AG09309 (cell line): ENCODE measurements at places on chromosomes 4 and X.
A peak's percentile ranks its signal among the peaks of the same experiment; 100 is the strongest.

DNA sequence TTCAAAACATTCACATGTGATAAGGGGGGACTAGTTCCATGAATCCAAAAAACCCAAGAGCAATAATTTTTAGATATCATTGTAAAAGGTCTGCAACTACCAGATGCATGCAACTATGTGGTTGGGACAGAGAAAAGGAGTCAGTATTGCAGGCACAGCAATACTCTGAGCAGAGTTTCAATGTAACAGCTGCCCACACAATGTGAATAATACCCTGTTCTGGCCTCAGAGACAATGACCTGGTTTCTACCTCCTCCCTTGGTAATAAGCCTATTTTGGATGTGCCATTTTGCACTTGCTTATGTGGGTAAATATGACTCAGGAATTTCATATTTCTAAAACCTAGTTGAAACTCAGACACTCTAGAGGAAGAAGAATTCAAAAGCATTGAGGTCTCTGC lies 194.8 kb upstream of the RASGEF1B start:
- no peak for DNase-seq

GRCh38 chrX:110041980-110042379 lies 39.1 kb downstream of the TMEM164 start:
- DNase-seq = no peak

- no peak for DNase-seq
Observed at GRCh38 chr4:85102606-85103005, 136.1 kb upstream of the WDFY3 start.

- DNase-seq = no peak
Observed at GRCh38 chrX:133390676-133391075, 24.6 kb downstream of the GPC4 start.

DNA sequence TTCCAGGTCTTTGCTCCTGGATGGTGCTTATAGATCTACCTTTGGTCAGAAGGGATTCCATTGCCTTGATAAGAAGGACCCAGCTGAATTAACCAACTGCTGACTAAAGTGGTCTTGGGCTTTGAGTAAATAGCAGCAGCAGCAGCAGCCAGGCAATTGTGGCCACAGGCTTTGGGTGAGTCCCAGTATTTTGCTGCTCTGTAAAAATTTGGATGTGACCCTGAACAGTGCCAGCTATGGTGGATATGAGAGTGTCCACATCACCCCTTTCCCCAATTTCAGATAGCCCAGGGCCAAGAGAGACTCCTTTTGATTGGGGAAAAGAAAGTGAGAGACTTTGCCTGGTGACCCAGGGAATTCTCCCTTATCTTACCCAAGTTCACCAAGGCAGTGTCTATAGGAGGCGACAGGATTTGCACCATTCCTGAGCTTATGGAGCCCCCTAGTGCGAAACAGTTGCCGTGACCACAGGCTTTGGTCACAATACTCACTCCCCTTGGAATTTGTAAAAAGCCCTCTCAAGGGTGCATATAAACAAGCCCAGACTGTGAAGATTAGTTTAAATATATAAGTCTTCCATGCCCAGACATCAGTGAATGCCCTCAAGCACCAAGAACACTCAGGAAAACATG lies 518.0 kb downstream of the TMA16 start:
- DNase-seq = no peak

GRCh38 chr4:98641376-98641775 lies 17.0 kb downstream of the TSPAN5 start:
- no peak for DNase-seq

GRCh38 chr4:56246233-56246610 lies 141.1 kb downstream of the AASDH start:
- no peak for DNase-seq

DNA sequence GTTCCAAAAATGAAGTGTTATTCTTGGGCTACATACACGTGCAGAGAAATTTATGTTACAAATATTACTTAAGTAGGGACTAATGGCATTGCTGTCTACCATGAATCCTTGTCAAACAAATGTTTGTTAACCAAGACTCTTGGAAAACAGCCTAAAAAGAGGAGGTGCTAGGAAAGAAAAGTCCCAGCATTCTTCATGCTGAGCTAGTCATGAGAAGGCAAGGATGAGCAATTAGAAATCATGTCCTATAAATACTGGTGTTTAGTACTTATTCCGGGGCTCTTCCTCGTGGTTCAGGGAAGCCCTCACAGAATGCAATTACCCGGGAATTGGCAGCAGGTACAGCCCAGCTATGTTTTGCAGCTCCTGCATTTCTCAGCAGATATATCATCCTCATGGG lies 378.1 kb upstream of the FTHL17 start:
- DNase-seq = peak; percentile 16

DNA sequence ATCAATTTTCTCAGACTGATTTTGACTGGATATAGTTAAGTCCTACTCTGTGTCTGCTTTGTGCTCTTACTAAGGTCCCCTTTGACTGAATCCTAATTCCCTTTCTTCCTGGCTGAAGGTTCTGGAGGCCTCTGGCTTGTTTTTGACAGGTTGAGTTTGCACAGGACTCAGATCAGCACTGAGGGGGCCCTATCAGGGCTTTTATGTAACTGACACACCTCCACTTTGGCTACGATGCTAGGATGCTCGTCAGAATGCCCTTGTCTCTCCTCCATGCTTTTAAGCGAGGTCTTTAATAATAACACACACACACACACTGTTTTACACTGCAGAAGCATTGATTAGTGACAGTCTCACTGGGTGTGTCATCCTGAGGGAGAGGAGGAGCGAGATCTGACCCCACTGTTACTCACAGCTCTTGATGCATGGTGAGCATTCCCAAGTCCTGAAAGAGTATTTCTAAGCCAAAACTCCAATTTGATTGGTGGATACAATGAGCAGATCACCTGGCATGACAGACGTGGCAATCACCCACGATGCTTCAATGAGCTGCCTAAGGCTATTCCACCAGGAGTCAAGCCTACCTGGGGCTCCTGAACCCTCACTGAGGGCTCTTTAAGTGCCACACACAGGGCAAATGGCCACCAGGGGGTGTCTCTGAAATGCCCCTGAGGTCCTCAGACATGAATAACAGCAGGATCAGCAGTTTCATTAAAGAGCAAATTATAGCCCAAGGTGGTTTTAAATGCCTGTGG lies 130.4 kb upstream of the CPEB2 start:
- no peak for DNase-seq

GRCh38 chr4:19025031-19025430 lies 1003.5 kb upstream of the LCORL start:
- DNase-seq = no peak

GRCh38 chr4:27684610-27685011 lies 824.0 kb downstream of the STIM2 start:
- DNase-seq = no peak

- DNase-seq = no peak
Observed at GRCh38 chr4:39363773-39364393, 2.3 kb downstream of the RFC1 start.

DNA sequence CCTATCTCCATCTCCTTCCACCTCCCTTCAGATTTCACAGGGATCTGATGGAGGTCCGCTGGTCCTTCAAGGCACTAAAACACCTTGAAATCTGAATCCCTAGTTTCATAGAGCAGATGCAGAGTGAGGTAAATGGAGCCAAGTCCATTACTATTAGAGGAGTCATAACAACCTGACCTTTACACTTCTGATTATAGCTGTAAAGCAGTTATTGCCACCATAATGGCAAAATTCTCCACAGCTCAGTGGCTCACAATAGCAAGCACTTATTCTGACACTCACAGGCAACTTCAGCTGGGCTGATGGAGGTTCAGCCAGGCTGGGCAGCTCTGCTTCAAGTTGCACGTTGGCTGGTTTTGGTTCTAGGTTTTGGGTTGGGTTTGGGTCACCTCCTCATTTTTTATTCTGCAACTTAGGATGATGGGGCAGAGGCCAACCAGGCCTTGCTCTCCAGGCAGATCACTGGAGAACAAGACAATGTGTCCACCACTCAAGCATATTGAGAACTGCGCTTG lies 51.4 kb upstream of the LRAT start:
- no peak for DNase-seq

- peak; percentile 76 for DNase-seq
Observed at GRCh38 chr4:150211799-150212445, 133.7 kb downstream of the DCLK2 start.

GRCh38 chrX:11059933-11060332 lies 51.2 kb upstream of the HCCS start:
- no peak for DNase-seq

- DNase-seq = no peak
Observed at GRCh38 chr4:22498866-22499265, 17.0 kb downstream of the ADGRA3 start.

GRCh38 chr4:124173912-124174311 lies 538.6 kb downstream of the ANKRD50 start:
- DNase-seq = no peak

GRCh38 chrX:31656013-31656412 lies 584.2 kb upstream of the FTHL17 start:
- peak; percentile 16 for DNase-seq

- peak; percentile 51 for DNase-seq
Observed at GRCh38 chr4:106444557-106444956, 76.0 kb upstream of the GIMD1 start.

DNA sequence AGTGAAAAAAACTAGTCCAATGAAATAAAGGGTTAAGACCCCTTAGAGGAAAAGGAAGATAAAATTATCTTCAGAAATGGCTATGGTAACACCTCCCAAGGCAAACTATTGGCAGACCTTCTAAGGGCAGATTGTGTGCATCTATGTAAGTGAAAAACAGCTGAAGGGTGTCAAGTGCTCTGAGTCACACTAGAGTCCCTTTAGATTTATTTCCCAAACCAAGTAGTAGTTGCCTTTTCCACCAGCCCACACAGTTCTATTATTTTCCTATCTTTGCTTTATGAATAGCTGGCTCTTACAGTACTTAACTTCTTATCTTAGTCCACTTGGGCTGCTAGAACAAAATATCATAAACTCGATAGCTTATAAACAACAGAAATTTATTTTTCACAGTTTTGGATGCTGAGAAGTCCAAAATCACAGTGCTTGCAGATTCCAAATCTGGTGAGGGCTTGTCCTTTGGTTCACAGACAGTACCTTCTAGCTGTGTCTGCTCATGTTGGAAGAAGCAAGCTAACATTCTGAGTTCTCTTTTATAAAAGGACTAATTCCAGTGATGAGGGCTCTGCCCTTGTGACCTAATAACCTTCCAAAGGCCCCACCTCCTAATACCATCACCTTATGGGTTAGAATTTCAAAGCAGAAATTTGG lies 143.6 kb downstream of the GRID2 start:
- DNase-seq = no peak

- DNase-seq = no peak
Observed at GRCh38 chr4:112520598-112521122, 4.7 kb upstream of the NEUROG2 start.

GRCh38 chr4:128483816-128484215 lies 196.2 kb upstream of the PGRMC2 start:
- peak; percentile 21 for DNase-seq

DNA sequence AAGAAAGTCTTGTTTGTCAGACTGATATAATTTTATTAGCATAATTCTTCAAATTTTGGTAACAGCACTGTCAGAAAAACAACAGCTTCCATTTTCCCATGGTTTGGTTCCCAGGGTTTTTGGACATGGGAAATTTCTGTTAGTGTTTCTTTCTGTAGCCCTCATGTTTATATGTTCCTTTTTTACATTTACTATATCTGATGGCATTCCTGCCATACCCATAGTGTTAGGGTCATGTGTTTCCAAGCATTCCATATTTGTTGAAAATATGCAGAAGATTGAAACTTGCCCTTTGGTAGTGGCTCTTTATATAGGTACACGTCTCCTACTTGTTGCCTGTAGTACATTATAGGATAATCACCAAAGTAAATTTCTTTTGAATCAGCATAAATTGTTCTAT lies 65.8 kb downstream of the PDLIM5 start:
- DNase-seq = no peak

GRCh38 chrX:154525606-154526490 lies 9.8 kb upstream of the FAM3A start:
- DNase-seq = no peak

DNA sequence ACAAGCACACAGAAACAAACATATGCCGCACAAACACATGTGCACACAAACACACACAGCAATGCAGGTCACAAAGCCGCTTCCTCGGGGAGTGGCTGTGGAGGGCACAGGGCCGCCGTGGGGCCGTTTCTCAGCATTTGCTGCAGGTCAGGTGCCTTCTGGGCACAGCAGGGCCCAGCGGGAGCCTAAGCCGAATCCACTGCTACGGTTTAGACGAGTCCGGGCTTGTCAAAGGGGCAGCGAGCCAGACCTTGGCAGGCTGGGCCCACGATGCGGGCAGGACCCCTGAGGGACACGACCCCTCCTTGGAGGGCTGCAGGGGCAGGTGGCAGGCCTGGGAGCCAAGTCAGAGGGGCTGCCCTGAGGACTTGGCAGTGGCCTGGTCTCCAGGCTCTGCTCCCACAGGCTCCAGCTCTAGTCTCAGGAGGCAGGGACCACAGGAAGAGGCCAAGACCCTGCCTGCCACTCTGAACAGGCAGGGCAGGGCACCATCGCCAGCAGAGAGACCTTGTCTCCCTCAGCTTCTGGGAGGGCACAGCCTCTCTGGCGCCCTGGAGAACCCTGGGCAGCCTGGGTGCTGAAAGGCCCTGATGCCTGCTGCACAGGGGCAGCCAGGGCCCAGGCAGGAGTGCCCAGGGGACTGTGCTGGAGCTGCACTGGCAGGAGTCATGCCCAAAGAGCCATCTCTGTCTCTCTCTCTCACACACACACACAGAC lies 5.5 kb upstream of the ATP2B3 start:
- no peak for DNase-seq

GRCh38 chr4:78799551-78800495 lies 23.7 kb downstream of the BMP2K start:
- DNase-seq = no peak

DNA sequence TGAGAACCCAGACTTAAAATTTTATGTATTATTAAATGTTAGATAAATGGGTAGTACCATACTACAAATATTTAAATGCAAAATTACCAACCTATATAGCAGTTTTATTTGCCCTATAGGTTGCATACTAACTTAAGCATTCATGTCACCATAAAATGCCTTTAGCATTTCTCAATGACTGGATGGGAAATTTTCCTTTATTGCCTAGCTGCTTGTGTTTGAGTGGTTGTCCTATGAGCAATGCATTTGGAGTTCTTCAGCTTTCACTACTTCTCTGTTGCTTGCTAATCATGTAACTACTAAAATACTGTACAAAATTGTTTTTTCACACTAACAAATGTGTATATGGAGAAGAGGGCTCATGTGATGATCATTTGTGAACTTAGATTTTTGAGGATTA lies 44.2 kb upstream of the CEP135 start:
- no peak for DNase-seq

DNA sequence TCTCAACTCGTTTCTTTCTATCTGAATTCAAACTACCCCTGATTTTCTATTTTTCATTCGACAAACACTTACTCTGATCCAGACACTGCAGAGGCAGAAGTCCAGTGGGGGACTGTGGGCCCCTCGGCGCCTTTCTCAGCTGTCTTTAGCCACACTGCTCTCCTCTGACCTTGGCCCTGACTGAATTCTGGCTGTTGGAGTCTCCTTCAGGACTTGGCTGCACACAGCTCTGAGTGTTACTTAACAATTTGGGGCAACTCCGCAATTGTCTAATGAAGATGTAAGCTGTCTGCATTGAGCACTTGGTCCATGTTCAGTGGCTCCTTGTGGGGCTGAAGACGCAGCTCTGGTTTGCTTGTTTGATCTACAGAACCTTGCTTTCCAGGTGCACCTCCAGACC lies 57.3 kb upstream of the ACSL1 start:
- DNase-seq = no peak
